ENCODE measurements at places on chromosomes 5 and 9.

- no peak for DNase-seq
These were observed 412 bp downstream of the RIOK2 start for GRCh38 chr5:97182571-97183099.

GRCh38 chr5:148421661-148422060 is 37.9 kb downstream of the FBXO38 start:
- no peak for DNase-seq

DNA sequence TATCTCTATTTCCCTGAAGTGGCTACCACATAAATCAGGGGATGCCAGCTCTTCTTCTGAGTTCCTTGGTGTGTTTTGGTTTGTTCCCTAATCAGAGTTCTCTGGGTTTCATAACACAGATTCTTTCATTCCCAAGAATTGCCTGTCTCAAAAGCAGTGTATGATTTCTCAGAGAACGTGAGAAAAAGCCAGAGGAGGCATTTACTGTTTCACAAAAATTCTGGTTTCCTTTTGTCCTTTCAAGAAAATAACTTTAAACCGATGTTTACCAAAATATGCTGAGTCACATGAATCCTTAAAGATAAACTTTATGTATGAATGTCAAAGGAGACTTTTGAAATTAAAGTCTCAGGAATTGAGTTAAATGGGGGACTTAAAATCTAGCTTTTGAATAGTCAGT is 314.3 kb downstream of the EBF1 start:
- DNase-seq = no peak

DNA sequence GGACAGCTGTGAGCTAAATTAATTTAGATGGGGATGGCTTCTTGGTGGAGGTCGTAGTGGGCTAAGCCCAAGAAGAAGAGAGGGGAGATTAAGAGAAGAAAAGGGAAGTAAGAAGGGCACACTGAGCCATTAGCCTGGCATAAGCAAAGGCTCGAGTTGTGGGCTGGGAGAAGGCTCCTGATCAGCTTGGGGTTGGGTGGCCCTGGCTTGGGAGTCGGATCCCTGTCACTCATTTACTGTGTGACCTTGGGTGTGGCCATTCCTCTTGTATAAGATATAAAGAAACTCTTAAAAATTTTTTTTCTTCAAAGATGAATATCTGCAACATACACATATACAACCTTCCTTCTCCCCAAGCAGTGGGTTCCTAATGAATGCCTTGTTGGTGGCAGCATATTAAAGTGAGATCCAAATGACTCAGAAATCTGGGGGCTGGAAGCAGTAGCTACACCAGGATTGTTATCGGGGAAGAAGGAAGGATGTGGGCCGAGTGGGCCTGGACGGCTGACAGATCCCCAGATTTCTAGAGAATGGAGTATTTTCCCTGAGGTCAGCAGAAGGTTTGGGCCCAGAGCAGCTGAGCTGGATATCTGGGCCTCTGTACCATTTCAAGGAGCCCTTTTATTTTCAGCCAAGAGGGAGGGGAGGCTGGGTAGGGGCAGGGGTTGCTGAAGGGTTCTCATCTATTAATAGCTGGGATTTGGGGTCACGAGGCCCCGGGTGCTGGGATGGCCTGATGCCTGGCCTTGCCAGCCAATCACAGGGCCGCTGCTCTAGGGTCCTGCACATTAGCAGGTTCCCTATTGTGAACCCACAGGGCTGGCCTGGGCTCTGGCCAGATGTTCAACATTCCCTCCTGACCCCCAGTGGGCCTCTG is 52.1 kb downstream of the PPARGC1B start:
- DNase-seq = no peak

DNA sequence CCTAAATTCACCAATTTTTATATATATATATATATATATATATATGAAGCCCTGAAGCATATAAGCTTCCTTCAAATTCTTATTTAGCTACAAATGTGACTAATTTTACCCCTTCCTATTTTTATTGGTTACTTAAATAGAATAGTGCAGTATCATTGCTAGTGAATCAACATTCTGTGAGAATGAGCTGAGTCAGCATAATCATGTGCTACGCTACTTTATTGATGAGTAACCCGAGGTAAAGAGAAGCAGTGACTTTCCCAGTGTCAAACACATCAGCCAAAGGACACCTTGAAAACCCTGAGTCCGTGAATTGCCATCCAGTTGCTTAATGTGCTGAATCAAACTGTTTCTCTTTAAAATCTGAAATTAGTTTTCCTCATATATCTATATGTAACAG is 546.2 kb downstream of the DMRTA1 start:
- DNase-seq = no peak

DNA sequence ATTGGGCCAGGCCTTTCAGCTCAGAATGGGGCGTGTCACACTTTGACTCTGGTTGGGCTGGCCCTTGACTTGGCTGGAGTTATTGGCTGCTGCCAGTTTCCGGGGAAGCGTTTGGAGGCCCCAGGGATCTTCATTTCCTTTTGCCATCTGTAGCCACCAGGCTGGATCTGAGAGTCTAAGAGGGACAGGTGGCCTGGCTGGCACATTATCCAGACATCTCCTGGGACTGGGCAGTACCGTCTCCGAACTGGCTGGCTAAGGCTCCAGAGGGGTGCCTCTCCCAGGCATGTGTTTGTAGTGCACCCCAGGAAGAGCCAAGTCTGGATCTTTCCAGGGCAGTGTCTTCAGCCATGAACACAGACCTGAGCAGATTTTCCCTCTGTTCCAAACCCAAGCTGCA is 9.7 kb upstream of the JADE2 start:
- DNase-seq = no peak

GRCh38 chr9:116174347-116174746 is 20.8 kb downstream of the PAPPA start:
- no peak for DNase-seq

DNA sequence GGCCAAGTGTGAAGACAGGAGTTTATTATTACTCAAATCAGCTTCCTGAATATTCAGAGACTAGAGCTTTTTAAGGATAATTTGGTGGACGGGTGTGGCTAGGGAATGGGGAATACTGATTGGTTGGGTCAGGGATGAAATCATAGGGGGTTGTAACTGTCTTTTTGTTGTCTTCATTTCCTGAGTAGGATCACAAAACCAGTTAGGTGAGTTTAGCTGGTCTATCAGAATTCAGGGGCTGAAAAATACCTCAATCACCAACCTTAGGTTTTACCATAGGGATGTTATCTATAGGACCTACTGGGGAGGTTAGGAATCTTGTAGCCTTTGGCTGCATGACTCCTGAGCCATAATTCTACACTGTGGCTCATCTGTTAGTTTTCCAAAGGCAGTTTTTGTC is 235.8 kb downstream of the YTHDC2 start:
- DNase-seq = no peak

DNA sequence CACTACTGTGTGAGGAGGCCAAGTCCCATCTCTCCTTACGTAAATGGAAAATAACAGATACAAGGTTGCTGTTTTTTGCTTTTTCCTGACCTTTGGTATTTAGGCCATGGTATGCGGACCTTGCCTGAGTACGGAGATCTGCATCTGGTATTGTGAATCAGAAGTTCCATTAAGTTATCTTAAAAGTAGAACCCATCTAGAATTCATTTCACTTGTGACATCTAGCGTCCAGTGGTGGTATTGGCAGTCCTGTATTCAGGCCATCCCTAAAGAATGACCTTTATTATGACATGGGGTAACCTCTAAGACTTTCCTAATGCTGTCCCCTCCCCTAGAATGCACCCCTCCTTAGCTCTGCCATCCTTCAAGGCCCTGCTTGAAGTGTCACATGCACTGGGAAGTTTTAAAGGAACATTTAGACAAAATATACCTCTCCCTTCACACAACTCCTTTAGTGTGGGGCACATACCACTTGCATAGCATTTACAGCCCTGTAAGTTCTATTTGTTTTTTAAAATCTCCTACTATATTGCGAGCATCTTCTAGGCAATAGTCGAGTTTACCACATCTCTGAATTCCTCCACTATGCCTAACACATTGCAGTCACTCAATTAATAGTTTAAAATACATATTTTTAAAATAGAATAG is 1.9 kb upstream of the SPDL1 start:
- no peak for DNase-seq

DNA sequence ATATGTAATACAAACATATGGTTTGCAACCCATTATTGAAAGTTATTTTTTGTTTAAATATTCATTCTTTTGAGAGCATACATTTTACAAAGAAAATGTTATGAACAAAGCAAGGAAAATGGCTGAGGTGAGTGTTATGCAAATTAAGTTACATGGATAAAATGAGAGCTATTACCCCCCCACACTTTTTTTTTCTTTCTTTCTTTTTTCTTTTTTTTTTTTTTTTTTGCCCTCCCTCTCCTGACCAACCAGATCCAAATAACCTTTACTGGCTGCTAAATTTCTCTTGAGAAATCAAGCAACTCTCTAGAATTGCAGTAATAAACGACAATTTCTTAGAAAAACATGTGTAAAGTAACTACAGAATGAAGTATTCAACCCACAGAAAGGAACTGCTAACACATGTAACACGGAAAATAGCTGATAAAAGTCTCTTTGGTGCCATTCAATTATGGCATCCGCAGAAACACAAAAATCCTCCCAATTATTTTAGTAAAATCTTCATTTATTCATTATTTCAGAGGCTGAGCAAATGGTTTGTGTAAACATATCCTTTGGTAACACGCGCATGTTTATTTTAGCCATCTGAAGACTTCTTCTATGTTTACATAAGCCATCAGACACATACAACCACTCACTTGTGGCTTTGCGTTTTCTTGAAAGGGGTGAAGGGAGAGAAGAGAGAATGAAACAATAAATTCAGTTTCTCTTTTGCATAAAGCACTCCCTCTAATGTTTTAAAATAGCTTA is 216.1 kb downstream of the NFIB start:
- no peak for DNase-seq

DNA sequence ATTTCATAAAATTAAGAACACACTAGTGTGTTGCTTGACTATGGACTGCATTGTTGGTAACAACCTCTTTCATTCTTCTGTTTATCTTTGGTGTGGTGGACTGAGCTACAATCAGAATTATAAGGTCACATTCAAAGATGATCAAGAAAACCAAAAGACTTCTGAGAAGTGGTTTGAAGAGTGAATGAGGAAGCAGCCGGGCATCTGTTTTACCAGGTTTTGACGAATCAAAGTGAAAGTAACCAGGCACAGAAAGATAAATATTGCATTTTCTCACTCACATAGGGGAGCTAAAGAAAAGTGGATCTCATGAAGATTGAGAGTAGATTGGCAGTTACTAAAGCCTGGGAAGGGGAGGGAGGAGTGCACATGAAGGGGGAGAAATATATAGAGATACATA is 589.1 kb downstream of the ZNF608 start:
- DNase-seq = no peak

- peak; percentile 63 for DNase-seq
These were observed 55.8 kb downstream of the EPB41L4B start for GRCh38 chr9:109264877-109265587.

GRCh38 chr5:170783498-170784247 is at the start of gene GABRP:
GABRP (plus strand) TSS chr5:170783725; CDS start chr5:170788616, 4,891 bp downstream.
- DNase-seq = no peak

DNA sequence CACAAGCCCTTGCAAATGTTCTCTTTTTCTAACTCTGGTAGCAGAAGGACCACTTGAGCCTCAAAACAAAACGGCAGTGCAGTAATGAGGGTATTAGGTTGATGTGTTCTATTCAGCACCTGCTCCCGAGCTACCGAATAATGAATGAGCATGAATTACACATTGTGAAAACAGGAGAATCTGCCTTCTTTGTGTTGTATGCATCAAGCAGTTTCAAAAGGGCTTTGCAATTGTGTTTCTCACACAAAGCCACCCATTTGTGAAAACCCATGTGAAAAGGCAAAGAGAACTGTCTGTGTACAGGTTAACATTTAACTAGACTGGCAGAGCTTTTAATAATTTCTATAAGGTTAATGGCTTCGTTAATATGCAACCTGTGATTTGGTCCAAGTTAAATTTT is 97.8 kb downstream of the STK32A start:
- no peak for DNase-seq

GRCh38 chr5:169142264-169142970 is 158.5 kb downstream of the SLIT3 start:
- no peak for DNase-seq

DNA sequence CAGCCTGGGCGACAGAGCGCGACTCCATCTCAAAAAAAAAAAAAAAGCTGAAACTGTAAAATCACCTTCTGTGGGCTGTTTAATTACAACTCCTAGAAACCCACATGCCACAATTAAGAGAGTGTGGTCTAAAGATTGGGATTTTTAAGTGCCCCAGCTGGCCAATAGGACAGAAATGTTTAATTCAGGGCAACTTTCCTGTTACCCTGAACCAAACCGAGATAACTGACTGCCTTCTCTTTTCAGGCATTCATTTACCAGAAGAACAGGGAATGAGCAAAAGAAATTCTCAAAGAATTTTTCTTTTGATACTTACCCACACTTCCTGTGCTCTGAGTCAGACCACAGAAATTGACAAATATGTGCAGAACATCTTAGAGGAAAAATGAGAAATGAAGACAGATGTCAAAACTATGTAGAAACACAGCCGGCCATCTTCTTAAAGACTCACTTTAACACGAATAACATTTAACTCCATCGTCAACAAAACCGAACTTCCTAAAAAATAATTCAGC is 221.3 kb upstream of the DAPK1 start:
- DNase-seq = no peak

- DNase-seq = no peak
These were observed 32.3 kb downstream of the MARCHF11 start for GRCh38 chr5:16147179-16147900.

DNA sequence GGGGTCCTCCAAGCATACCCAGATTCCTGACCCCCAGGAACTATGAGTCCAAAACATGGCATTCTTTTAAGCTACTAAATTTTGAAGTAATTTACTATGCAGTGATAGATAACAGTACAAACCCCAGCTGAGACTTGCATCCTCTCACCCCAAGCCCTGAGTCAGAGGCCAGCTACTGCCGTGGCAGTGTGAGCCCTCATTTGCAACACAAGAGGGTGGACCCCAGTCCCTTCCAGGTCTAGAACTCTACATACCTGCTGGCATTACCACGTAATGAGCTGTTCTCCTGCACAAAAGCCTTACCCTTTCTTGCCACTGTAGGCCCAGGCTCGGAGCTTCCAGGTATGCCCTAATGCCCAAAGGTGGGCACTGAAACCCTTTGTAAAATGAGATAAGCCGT is 108.6 kb upstream of the ERCC6L2 start:
- DNase-seq = no peak

DNA sequence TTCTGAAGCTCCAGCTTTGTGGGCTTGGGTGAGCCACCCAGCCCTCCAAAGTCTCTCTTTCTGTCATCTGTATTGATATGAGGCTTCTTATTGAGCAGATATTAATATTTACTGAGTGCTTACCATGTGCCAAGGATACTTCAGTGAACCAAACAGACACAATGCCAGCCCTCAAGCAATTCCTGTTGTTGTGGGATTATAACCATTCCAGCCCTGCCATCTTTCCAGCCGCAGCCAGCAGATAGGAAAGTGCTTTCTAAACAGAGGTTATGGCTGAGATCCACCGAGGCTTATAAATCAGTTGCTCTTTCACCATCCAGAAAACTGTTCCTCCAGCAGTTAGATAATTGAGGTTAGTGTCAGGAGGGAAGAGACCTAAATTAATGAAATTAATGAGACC is 137.7 kb upstream of the ALDH1B1 start:
- no peak for DNase-seq

DNA sequence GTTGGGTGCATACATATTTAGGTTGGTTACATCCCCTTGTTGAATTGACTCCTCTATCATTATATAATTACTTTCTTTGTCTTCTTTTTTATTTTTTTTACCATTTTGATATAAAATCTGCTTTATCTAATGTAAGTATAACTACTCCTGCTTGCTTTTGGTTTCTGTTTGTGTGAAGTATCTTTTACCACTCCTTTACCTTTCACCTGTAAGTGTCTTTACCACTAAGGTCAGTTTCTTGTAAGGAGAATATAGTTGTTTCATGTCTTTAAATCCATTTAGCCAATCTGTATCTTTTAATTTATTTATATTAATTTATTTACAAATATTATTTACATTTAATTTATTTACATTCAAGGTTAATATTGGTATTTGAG is 33.0 kb downstream of the INSL4 start:
- DNase-seq = no peak

Measured in NCI-H510A (cell line).